ENCODE measurements at places on chromosomes 7 and 10.

GRCh38 chr10:30114881-30115625, 55.7 kb upstream of the JCAD start:
- no peaks in the 10 kb centered on the region for H3K36me3 ChIP-seq
- H3K4me3 ChIP-seq = no peak overlapping the region
- peak; percentile 41 for DNase-seq
- H3K27ac ChIP-seq = no peak overlapping the region

- DNase-seq = no peak
- no peak overlapping the region for H3K4me3 ChIP-seq
- no peaks in the 10 kb centered on the region for H3K27me3 ChIP-seq
- H3K36me3 ChIP-seq = no peaks in the 10 kb centered on the region
- no peaks in the 10 kb centered on the region for H3K4me1 ChIP-seq
- no peak overlapping the region for H3K27ac ChIP-seq
Measured at GRCh38 chr10:49207936-49208487, 19.8 kb upstream of the TMEM273 start.

DNA sequence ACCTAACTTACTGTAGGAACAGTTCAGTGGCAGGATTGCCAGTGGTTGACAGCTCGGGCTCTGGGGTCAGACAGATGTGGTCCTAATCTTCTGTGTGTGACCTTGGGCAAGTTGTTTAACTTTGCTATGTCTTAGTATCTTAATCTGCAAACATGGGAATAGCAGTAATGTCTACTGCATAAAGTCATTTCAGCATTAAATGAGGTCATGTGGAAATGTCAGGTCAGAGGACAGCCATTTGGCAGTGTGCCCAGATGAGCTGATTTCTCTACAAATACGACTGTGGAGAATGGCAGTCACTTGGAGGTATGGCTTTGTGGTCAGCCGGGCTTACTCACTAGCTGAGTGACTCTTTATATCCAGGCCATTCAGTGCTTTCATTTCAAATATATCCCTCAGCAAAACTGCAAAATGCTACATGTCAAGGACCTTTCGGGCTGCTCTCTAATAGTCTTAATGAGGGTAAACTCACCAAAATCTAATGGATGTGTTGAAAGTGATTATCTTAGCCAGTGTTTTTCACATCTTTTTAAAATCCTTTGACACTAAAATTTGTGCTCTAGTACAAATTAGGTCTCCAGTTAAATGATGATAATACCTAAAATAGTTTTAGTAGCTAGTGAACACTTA, 171.4 kb downstream of the ST7 start:
- H3K4me3 ChIP-seq = no peak overlapping the region
- no peak overlapping the region for H3K27ac ChIP-seq
- DNase-seq = peak; percentile 79
- H3K4me1 ChIP-seq = peaks cover 1% of the 10 kb centered on the region
- H3K27me3 ChIP-seq = no peaks in the 10 kb centered on the region

DNA sequence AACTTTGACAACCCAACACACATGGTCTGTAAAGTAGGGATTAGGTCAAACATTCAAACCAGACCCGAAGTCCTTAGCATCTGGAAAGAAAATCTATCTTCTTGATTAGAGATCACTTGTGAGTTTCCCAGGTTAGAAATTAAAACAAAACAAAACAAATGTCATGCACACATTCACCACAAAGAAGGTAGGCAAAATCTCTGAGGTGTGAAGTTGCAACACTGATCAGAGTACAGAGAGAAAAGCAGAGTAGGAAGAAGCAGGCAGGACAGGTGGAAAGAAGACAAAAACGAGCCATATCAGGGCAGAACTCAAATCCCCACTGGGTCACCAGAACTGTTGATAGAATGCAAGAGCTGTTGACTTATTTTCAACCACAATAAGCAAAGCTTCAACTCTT, 102.8 kb upstream of the THSD7A start:
- H3K27ac ChIP-seq = no peak overlapping the region
- no peaks in the 10 kb centered on the region for H3K27me3 ChIP-seq
- no peaks in the 10 kb centered on the region for H3K4me1 ChIP-seq
- no peak overlapping the region for H3K4me3 ChIP-seq
- no peak for DNase-seq

- no peak overlapping the region for H3K27ac ChIP-seq
- DNase-seq = no peak
- no peaks in the 10 kb centered on the region for H3K4me1 ChIP-seq
- no peaks in the 10 kb centered on the region for H3K36me3 ChIP-seq
- no peak overlapping the region for H3K4me3 ChIP-seq
- no peaks in the 10 kb centered on the region for H3K27me3 ChIP-seq
Measured at GRCh38 chr7:88460650-88461049, 154.0 kb upstream of the STEAP4 start.

DNA sequence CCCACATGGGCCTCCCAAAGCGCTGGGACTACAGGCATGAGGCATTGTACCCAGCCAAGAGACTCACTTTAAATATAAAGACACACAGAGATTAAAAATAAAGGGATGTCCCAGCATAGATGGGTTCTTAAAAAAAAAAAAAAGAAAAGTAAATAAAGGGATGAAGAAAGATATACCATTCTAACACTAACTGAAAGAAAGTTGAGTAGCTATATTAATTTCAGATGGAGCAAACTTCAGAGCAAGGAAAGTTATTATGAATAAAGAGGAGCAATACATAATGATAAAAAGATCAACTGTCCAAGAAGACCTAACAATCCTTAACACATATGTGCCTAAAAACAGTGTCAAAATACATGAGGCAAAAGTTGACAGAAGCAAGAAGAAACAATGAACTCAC, 33.0 kb upstream of the SPOCK2 start:
- no peak for DNase-seq
- H3K27ac ChIP-seq = no peak overlapping the region
- no peaks in the 10 kb centered on the region for H3K27me3 ChIP-seq
- H3K36me3 ChIP-seq = peaks cover 2% of the 10 kb centered on the region

DNA sequence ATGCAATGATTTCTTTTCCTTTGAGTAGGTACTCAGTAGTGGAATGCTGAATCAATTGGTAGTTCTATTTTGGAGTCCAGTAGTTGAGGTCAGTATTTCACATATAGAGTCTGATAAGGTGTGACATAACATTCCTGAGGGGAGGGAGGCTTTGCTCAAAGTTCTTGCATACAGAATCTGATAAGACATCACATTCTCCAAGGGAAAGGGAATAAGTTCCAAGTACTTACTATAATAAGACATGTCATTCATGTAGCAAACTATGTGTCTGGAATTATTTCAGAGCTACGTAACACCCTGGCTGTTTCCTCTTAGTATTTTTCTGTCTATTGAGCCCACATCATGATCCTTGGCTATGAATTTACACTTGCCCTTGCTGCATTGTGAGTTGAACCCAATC, 74.3 kb upstream of the POM121L12 start:
- no peaks in the 10 kb centered on the region for H3K4me1 ChIP-seq
- DNase-seq = no peak
- no peaks in the 10 kb centered on the region for H3K36me3 ChIP-seq
- H3K4me3 ChIP-seq = no peak overlapping the region

- no peaks in the 10 kb centered on the region for H3K36me3 ChIP-seq
- H3K27ac ChIP-seq = no peak overlapping the region
- no peaks in the 10 kb centered on the region for H3K4me1 ChIP-seq
- H3K27me3 ChIP-seq = peaks cover 5% of the 10 kb centered on the region
- H3K4me3 ChIP-seq = no peak overlapping the region
- DNase-seq = no peak
Measured at GRCh38 chr10:123929791-123930190, 38.2 kb upstream of the CPXM2 start.

- DNase-seq = peak; percentile 66
- H3K27ac ChIP-seq = no peak overlapping the region
- H3K36me3 ChIP-seq = no peaks in the 10 kb centered on the region
- H3K27me3 ChIP-seq = peaks cover 24% of the 10 kb centered on the region
- H3K4me3 ChIP-seq = no peak overlapping the region
- H3K4me1 ChIP-seq = peaks cover 6% of the 10 kb centered on the region
Measured at GRCh38 chr7:35267411-35267810, 13.5 kb upstream of the TBX20 start.

DNA sequence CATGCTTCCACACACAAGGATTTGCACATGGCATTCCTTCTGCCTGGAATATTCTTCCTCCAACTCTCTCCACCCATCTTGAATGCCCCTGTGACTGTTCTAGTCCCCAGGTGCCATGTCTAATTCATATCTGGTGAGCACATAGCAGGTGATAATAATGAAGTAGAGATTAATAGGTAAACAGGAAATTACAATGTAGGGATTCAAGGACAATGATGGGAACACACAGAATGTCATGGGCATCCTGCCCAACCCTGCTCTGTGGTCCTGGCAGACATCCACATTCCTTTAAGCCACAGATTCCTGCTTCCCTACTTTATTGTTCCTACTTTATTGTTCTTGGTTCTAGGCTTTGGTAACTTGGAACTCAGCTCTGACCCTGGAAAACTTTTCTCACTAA, 115.8 kb downstream of the THSD7A start:
- H3K4me1 ChIP-seq = no peaks in the 10 kb centered on the region
- H3K36me3 ChIP-seq = no peaks in the 10 kb centered on the region
- DNase-seq = peak; percentile 29
- H3K4me3 ChIP-seq = no peak overlapping the region
- no peak overlapping the region for H3K27ac ChIP-seq

GRCh38 chr7:45901566-45901965, 13.3 kb downstream of the IGFBP1 start:
- H3K27ac ChIP-seq = no peak overlapping the region
- H3K36me3 ChIP-seq = no peaks in the 10 kb centered on the region
- DNase-seq = no peak
- H3K4me3 ChIP-seq = no peak overlapping the region
- H3K27me3 ChIP-seq = no peaks in the 10 kb centered on the region

GRCh38 chr7:49564379-49564714, 209.1 kb upstream of the VWC2 start:
- no peak overlapping the region for H3K4me3 ChIP-seq
- H3K4me1 ChIP-seq = no peaks in the 10 kb centered on the region
- no peaks in the 10 kb centered on the region for H3K27me3 ChIP-seq

- H3K4me3 ChIP-seq = no peak overlapping the region
- no peaks in the 10 kb centered on the region for H3K36me3 ChIP-seq
- no peaks in the 10 kb centered on the region for H3K4me1 ChIP-seq
- peak; percentile 64 for DNase-seq
- H3K27me3 ChIP-seq = no peaks in the 10 kb centered on the region
Measured at GRCh38 chr7:92916770-92917224, 80.4 kb upstream of the CDK6 start.

DNA sequence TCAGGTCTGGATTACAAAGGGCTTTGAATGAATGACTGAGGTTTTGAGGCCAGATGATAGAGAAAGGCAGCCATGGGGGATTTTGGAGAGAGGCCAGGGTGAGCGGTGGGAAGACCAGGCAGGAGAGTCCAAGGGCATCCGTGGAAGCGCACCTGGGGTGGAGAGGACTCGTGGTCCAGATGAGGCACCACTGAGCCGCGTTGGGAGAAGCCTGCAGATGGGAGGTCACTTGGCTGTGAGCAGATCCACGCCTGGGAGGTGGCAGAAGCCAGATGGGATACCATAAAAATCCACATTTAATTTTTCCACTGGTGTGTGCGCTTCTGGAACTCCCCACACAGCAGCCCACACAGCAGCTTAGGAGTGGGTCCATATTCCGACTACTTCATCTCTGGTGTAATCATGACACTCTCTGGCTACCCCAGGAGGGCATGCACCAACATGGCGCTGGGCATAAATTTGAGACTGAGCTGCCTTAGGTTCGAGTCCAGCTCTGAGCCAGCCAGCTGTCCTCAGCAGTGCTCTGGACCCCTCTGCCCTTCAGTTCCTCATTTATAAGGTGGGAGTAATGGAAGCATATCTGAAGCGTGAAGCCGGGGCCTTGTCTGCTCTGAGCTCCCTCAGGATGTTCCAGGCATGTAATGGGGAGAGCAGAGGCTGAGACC, 90.2 kb upstream of the FAM20C start:
- DNase-seq = no peak
- no peak overlapping the region for H3K27ac ChIP-seq
- H3K27me3 ChIP-seq = no peaks in the 10 kb centered on the region
- no peaks in the 10 kb centered on the region for H3K36me3 ChIP-seq
- no peaks in the 10 kb centered on the region for H3K4me1 ChIP-seq
- H3K4me3 ChIP-seq = no peak overlapping the region

DNA sequence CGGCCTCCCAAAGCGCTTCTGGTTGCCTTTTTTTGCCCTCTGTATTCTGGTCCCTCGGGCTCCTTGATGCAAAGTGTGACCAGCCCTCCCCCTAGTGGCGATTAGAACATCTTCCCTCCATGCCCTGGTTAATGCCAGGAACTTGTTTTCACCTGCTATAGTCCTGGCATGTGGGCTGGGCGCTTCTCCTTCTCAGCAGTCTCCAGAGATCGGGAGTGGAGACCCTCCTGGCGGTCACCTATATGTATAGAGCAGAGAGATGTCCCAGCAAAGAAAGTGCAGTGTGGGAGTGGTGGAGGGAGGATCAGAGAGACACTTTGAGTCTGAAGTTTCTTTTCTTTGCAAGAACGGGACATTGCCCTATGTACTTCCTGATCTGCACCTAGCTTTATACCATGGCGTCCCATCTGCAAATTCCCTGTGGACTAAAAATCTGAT, 264.1 kb downstream of the OTUD1 start:
- H3K27ac ChIP-seq = no peak overlapping the region
- DNase-seq = peak; percentile 56
- no peak overlapping the region for H3K4me3 ChIP-seq
- no peaks in the 10 kb centered on the region for H3K27me3 ChIP-seq
- no peaks in the 10 kb centered on the region for H3K36me3 ChIP-seq
- H3K4me1 ChIP-seq = peaks cover 1% of the 10 kb centered on the region

- no peak overlapping the region for H3K4me3 ChIP-seq
- H3K4me1 ChIP-seq = no peaks in the 10 kb centered on the region
- no peaks in the 10 kb centered on the region for H3K27me3 ChIP-seq
- no peaks in the 10 kb centered on the region for H3K36me3 ChIP-seq
- H3K27ac ChIP-seq = no peak overlapping the region
Measured at GRCh38 chr7:4079366-4079765, 602.7 kb upstream of the FOXK1 start.

DNA sequence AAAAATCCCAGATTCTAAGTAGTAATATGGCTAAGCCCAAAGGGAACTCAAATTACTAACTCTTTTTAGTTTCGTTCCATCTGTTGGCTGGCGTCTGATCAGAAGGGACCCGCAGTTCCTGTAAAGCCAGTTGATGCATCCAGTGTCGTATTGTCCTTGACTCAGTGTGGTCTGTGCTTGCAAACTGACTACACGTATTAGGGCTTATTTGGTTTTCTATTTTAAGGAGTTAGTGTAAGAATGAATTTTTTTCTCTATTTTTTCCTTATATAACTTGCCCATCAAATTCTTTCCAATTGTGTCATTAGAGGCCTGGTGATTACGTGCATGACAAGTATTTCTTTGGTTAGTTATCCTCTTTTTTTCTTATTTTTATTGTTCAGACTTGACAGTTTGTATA, 9.7 kb downstream of the ABCA13 start:
- H3K4me3 ChIP-seq = no peak overlapping the region
- H3K27ac ChIP-seq = no peak overlapping the region
- DNase-seq = no peak
- H3K36me3 ChIP-seq = no peaks in the 10 kb centered on the region
- H3K4me1 ChIP-seq = no peaks in the 10 kb centered on the region

- DNase-seq = peak; percentile 63
- peak overlapping the region; percentile 96 for H3K27ac ChIP-seq
- peak overlapping the region; percentile 93 for H3K4me3 ChIP-seq
Measured at GRCh38 chr10:97497572-97498075, 598 bp downstream of the MMS19 start.

- DNase-seq = no peak
- no peak overlapping the region for H3K4me3 ChIP-seq
- no peak overlapping the region for H3K27ac ChIP-seq
- no peaks in the 10 kb centered on the region for H3K4me1 ChIP-seq
Measured at GRCh38 chr7:101186844-101187428, 6.8 kb upstream of the NAT16 start.
